Activated CD4-positive, alpha-beta T cell treated with anti-CD3 and anti-CD28 coated beads, Interleukin-2, amount 50 U/mL, for 16 hours (primary cell): ENCODE measurements at places on chromosomes 2 and 18.

DNA sequence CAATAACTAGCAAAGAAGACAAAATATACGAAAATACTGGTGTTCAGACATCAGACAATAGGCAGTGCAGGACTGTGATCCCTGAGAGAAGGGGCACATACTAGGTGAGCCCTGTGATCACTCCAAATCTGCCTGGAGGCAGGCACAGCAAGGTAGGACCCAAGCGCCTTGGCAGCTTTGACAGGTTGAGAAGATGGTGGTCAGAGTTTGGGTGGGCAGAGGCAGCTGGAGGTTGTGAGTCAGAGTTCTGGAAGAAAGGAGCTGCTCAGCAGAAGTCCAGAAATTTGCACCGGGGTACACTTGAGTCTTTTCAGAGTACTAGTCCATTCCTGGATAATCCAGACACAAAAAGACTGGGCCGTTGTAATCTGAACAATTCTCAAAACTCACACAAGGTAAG lies 14.0 kb downstream of the KIF1A start:
- no peak for DNase-seq

- no peak for DNase-seq
These were observed at the start of gene AKAIN1 for GRCh38 chr18:5197032-5197434. Gene AKAIN1, minus strand, starts transcription at chr18:5197257. Its CDS starts 204 bp downstream, at chr18:5197053.

DNA sequence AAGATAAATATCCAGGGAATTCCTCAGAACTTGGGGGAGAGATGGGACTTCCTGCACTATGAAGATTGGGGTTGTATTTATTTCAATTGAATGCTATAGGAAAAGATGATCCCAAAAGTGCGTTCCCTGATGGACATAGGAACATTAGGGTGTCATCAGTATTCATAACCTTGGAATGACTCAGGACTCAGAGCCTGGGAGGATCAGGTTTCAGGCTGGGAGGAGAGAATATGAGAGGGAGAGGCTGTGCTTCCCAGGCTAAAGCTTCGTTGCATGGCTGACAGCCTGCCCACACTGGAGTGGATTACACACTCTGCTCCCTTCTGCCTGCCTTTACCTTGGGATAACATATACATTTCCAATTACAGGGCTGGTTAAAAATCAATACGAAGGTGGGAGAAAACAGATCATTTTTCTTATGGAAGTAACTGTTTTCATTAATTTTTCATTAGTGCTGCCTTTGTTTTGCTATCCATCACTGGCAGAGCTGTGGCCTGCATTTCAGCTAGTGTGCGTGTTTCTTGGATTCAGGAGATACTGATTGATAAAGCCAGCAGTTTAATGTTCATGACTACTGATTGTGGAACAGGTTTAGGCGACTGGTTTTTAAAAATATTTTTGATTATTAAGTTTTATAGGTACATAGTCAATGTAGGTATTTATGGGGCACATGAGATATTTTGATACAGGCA lies 118.7 kb downstream of the KCTD1 start:
- no peak for DNase-seq

DNA sequence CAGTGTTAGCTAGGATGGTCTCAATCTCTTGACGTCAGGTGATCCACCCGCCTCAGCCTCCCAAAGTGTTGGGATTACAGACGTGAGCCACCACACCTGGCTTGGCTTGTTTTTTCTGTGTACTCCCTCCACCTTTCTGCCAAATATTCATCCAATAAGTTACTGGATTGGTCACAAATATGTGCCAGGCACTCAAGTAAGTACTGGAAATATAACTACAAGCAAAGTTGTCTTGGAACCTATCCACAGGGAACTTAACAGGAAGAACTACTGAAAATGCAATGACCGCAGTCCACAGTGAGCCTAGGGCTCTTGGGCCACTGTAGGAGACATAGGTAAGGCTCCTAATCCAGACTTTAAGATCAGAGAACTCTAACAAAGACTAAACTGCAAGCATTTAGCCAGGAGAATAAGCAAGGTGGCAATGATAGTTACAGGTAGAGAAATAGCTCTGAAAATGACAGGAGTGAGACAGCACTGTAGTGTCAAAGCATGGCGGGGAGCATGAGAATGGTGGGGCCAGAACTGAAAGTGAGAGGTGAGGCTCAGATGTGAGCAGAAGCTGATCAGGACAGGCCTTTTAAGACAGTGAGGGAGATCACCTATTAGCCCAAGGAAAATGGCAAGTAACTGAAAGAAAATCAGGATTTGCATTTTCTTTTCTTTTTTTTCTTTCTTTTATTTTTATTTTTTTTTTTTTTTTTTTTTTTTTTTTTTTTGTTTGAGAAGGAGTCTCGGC lies 252.1 kb downstream of the RBM43 start:
- DNase-seq: no peak

- DNase-seq: peak; percentile 47
These were observed 807 bp downstream of the PELI1 start for GRCh38 chr2:64143169-64144056.

DNA sequence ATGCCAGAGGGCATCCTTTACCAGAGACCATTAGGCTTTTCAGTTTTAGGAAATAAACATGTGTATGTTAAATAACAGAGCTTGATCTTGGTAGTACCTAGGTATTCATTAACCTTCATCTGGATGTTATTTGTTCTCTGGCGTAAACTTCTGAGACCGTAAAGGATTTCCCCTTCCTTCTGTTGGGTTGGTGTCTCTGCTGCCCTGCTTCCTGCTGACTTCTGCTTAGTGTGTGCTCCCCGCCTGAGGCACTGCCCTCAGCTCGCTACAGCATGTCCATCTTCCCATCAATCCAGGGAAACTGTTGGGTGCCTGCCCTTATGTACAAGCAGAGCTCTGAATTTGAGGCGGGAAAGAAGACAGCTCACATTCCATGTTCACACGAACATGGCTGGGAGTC lies 177.9 kb downstream of the TPGS2 start:
- no peak for DNase-seq

- peak; percentile 41 for DNase-seq
These were observed 15.4 kb upstream of the MLPH start for GRCh38 chr2:237471438-237472186.

DNA sequence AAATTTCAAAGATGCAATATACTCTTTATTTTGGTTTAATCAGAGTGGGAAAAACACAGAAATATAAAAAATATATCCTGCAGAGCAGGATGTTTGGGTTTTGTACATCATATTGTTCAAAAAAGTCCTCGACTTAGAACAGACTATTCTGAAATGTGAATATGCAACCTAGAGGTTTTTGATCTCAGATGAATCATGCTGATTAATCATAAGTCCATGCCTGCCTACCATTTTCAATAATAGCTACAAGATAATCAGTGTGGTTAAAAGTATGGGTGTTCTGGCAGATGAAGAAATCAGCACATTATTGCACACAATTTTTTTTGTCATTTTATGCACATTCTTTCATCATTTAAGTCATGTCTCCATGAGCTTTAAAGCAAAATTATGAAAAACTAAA lies 1261.0 kb upstream of the NXPH2 start:
- no peak for DNase-seq

DNA sequence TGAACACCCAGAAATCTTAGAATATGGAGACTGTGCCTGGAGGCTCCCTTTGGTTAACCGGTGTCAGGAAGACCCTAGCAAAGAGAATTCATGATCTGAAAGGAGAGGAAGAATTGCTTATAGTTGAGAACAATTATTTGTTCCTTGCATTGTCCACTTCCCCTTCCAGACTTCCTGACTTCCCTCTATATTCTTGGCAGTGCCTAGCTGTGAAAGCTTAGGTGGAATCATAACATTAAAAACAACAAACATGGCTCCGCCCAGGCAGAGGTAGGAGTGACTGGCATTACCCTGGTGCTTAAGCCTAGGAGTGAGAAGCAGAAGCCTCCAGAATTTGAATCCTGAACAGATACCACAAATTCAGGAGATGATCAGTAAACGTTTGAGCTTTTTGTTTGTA lies 1.9 kb downstream of the TTL start:
- no peak for DNase-seq

DNA sequence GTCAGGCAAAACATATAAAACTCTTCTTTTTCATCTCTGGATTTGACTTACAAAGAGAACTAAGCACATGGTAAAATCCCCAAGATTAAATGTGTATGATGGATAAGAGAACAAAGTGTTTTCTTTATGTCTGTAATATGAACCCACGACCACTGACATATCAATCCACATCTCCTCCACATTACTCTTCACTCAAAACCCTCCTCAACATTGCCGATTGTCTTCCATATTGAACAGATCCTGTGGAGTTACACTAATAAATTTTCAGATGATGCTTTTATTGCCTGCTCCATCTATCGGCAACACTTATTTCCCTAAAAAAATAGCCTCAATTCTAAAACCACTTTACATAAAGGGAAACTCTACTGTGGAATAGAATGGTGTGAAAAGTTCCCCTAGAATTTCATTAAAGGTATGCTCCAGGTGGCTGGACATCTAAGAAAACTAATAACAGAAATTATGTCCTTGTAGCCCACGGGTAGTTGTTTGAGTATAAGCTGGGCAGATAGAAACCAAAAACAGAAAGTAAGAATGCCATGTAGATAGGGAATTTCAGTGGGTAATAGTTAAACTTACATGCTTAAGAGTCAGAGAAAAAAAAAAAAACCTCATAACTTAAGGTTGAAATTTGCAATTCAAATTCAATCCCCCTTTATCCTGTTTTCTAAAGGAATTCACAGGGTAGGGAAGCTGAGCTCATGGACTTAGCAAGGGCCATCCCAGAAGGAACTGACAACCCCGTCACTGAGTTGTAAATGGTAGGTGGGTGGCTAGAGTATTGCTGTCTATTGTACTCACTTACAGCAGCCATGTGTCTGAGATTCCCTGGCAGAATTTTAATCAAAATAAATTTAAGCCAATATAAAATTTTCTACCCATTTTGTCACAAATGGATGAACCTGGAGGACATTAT lies 305.4 kb upstream of the LYPD1 start:
- DNase-seq: no peak

DNA sequence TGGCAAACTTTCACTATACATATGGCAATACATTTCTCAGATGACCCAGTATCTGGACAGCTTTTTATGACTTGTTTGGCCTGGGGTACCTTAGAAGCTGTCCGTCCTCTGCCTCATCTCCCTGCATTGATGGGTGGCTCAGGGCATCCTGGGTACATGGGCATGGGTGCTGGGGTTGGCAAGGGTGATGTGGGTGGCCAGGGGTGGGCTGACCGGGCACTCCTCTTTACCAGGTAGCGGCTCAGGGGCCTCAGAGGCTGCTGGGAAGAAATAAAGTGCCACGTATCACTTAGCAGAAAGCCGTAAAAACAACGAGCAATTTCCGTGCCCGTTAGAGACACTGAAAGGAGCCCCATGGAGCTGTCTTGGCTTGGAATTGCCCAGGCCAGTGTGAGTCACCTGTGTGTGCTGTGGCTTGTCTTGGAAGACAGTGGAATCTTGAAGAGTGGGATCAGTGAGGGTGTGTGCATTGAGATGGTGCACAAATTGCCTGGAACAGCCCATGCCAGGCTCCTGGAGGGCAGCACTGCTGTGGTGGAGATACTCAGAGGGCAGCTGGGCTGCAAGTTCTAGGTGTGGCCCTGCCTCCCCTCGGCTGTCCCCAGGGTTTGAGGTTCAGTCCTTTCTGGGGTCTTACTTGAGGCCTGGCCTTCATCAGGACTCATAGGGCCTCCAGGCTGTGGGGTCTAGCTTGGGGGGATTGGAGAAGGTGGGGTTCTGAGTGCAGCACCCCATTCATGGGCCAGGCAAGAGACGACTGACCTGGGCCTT lies 88.8 kb downstream of the FHOD3 start:
- DNase-seq: no peak

- DNase-seq: no peak
These were observed 29.6 kb downstream of the TFCP2L1 start for GRCh38 chr2:121255358-121255757.

GRCh38 chr2:67486041-67486796 lies 89.1 kb downstream of the ETAA1 start:
- no peak for DNase-seq

DNA sequence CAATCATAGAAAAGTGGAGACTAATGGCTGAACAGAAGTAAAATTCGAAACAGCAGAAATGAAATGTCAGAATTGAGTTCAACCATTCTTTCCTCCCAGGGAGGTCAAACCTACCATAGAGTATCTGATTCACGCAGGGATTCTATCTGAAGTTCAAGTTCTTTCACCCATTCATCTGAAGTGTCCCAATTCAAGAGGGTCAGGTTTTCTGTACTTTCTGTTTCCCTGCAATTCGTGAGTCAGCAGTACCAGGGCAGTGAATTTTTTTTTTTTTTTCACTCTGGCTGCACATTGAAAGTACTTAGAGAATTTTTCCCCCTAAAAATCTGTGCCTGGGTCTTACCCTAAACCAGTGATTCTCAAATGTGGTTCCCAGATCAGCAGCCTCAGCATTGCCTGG lies 40.9 kb upstream of the CCDC88A start:
- DNase-seq: no peak

DNA sequence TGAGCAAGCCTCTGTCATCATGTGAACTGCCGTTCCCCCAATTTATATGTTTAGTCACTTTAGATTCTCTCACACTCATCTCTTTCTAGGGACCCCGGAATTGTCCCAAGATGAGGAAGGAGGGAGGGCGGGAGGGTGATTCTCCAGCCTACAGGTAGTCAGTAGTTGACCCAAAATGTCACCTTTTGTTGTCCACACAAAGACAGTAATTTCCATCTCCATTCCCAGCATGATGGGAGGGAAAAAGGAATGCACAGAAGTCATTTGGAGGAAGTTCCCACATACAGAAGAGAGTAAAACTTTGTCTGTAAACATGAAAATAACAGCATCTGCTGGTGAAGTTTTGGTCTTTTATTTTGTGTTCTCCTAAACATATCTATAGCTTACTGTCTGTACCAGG lies 222.9 kb downstream of the KLHL29 start:
- DNase-seq: no peak

DNA sequence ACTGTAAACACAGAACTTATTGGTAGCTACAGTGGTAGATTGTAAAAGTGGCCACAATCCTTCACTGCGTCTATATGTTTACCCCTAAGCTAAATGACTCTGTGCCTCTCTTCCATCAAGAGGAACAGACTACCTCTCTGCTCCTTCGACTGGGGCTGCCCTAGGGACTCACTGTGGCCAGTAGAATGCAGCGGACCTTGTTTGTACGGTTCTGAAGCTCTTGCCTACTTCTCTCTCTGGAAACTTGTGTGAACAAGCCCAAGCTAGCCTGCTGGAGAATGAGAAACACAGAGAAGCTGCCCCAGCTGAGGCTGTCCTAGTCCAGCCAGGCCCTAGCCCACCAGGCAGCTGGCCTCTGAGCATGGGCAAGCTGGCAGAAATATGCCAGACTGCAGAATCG lies 140.8 kb upstream of the SLC1A4 start:
- no peak for DNase-seq
